Right cardiac atrium (tissue), 5 donors: ENCODE measurements at places on chromosomes 6 and 20.

GRCh38 chr6:123716506-123716905 is 79.8 kb upstream of the TRDN start:
- DNase-seq: no peak

DNA sequence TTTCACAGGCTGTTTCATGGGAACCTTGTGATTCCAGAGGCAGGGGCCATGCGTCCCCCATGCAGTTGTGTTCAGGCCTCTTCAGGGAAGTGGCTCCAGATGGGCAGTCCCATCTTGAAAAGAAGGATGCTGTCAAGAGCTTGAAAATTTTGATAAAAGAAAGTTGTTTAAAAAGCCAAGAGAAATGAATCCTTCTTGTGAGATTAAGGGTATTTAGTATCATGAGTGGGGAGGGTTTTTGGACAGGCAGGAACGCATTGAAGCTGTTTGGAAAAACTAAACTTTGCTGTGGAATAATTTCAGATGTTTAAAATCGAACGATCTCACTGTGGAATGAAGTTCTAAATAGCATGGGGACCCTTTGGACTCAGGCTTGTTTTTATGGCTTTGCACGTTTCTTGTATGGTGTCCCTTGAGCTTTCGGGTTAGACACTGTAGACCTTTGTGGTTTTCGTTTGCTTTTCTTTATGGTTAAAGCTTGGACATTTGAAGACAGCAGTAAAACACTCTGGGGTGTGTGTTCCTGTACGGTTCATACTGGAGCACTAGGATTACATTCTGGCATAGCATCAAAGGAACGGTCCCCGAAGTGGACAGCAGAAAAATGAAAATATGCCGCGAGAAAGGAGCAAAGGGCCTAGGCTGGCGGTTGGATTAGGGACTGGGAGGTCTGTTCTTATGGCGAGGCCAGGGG is 18.2 kb downstream of the KIF25 start:
- no peak for DNase-seq

DNA sequence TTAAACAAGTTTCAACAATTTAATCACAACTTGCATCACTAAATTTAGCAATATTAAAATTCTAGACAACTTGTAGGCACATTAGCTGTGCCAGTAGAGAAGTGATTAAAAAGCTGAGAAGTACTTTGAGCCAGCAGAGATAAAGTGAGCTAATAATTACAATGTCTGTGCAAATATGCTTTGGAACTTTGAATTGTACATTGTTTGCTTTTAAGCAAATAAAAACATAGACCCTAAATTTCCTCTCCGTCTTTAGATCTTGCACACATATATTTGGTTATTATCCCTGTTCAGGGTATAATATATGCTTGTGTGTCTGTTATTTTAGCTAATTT is 44.2 kb upstream of the DEFB112 start:
- no peak for DNase-seq

- DNase-seq: no peak
Measured at GRCh38 chr6:13300643-13301590, 27.4 kb downstream of the TBC1D7 start.

DNA sequence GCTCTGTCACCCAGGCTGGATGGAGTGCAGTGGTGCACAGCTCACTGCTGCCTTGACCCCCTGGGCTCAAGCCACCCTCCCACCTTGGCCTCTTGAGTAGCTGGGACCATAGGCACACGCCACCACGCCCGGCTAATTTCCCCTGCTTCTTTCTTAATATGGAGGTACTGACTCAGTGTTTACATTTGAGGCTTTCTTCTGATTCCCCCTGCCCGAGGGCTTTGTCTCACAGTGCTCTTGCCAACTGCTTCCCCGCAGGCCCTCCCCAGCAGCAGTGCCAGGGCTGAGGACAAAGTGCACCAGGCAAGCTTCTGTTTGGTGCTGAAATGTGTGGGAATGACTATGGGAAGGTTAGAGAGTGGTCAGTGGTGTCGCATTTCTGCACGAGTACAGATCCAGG is 34.8 kb downstream of the NR2E1 start:
- no peak for DNase-seq
